ENCODE measurements at places on chromosomes 16 and 17. TPM values are rescaled to one million over a fixed set of nuclear protein-coding genes. Genes with fewer than 3 reads are reported as not detected.

The LASP1 gene
- 108 TPM for polyA plus RNA-seq

The ARMC5 gene
- 19.2 TPM for polyA plus RNA-seq

The KRT40 gene
- not detected for polyA plus RNA-seq

The PPY gene
- polyA plus RNA-seq: not detected

- no peak for DNase-seq
Measured at GRCh38 chr17:61150686-61151299, 248.8 kb upstream of the TBX2 start.

GRCh38 chr17:31649302-31649701, 209.7 kb downstream of the COPRS start:
- DNase-seq: no peak

GRCh38 chr16:90008708-90009145, 10.5 kb downstream of the DBNDD1 start:
- no peak for DNase-seq

- DNase-seq: no peak
Measured at GRCh38 chr17:82435601-82436583, 14.7 kb downstream of the CYBC1 start.

GRCh38 chr16:85676466-85676865, 12.3 kb downstream of the GINS2 start:
- DNase-seq: no peak

- no peak for DNase-seq
Measured at GRCh38 chr17:44581868-44582267, 24.6 kb downstream of the FZD2 start.

DNA sequence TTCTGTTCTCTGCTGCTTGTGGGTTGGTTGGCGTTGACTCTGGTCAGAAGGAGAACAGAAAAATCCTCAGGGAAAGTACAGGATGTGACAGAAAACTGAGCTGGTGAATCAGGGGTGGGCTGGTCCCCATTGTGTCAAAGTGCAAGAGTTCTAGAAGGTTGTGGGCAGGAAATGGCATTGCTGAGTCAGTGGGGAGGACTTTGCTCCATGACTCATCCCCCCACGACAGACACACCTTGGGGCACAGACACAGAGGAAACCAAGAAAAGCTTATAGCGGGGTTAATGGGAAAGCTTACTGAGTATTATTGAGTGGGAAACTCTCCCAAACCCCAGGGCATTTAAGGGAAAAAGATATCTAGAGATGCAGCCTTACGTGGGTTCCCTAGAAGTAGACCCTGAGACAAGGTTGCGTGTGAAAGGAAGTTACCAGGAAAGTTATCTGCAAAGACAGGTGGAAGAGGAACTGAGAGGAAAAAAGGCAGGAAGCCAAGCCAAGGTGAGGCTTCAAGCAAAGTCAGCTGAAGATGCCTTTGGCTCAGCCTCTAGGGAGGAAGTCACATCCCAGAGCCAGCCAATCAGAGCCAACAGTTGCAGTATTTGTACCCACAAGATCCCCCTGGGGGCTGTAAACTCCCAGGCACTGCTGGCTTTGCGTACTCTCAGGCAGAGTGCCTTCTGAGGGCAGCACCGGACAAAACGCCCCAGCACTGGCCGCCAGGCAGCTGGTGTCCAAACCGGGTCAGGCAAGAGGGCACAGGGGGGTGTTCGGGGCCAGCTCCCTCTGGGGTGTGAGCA, 86.4 kb downstream of the FOXL1 start:
- DNase-seq: no peak

DNA sequence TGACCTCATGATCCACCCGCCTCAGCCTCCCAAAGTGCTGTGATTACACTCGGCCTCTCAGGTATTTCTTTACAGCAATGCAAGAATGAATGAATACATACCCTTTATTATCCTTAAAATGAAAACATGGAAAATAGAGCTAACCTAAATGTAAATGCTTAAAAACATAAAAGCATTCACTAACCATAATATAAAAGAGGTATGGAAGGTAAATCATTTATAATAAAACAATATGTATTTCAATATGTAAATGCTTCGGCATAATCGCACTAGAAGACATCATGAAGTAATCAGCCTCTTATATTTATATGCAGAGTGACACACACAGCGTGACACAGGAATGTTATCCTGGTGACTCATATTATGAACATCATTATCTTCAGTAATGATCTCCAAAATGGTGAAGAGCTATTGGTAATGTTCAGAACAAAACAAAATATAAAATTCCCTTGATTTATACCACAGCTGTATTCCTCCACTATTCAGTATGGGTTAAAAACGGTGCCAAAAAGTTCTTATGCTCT, 53.9 kb downstream of the AIPL1 start:
- DNase-seq: no peak

DNA sequence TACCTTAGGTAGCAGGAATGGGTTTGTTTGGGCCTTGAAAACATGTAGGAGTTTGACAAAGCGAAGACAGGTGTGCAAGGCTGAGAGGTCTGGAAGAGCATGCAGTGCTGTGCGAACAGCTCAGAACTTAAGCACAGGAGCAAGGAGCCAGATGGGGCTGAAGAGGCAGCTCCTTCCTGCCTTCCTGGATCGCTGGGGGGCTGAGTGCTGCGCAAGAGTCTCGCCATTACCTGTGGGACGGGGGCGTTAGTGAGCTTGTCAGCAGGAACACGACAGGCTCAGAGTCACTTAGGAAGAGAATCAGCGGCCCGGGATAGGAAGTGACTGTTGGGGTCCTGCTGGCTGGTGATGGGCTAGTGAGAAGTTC, 464 bp upstream of the MRM1 start:
- no peak for DNase-seq

- peak; percentile 90 for DNase-seq
Measured at GRCh38 chr16:84599521-84600202, 18.2 kb downstream of the COTL1 start.

DNA sequence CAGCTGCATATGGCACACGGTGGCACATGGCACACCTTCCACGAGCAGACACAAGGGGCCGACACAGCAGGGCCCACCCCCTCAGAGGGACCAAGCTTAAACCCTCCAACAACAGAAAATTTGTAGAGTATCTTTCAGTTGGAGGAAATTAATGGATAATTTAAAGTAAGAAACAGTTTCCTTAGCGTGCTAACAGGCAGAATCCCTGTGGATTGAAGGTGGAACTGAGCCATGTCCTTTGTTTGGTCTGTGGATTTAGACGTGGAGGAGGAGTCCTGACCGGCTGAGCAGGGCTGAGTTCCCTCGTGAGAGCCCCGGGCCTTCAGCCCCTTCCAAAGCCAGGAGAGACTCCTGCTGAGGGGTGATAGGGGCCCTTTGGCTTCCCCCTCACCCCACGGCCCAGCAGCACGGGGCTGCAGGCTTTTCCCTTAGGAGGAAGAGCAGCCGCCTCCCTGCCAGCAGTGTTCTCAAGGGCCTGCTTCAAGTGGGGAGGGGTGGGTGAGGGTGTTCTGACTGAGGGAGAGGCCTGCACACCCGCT, 1.4 kb upstream of the CYB561 start:
- no peak for DNase-seq

DNA sequence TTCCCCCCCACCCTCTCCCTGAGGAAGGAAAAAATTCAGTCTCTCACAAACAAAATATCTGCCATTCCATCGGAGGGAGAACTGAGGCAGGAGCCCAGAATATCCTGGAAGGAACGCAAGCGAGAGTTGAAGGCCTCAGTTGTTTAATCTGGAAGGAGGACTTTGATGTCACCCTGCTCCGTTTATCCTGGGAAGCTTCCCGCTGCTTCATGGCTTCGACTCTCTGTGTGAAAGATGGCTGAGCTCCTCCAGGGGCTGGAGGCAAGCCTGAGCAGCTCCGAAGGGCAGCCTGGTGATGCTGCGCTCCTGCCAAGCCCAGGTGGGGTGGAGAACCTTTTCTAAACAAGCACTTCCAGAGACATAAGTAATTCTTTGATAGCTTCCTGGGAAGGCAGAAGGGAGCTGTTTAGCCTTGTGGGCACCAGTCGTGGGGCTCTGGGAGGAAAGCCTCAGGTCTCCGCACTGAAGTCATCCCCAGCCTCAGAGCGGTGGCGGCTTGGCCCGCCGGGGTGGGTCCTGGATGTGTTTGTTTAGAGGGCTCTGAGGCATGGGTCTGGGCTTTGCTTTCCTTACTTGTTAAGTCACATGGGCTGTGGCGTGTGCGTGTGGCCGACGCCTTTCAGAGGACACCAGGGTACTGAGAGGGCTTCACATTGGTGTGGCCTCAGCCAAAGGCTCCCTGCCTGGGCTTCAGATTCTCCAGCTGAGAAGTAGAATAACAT, 7.9 kb downstream of the NKD1 start:
- no peak for DNase-seq

DNA sequence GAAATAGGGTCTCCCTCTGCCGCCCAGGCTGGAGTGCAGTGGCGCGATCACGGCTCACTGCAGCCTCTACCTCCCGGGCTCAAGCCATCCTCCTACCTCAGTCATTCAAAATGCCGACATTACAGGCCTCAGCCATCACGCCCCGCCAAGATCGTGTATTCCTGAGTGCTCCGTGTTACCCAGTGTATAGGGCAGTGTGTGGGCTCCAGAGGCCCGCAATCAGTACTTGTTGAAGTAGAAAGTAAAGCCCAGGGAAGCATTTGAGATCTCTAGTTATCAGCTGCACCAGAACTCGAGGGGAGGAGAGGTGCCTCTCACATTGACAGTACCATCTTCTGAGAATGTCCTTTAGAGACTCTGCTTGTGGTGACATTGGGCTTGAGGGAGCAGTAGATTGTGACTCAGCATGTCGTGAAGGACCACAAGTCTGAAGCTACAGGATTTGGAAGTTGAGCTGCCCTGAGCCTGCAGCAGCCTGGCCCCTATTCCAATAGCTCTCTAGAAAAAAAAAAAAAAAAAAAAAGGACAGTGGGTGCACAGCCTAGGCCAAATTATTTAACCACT, 1.1 kb upstream of the PRPSAP1 start:
- no peak for DNase-seq

DNA sequence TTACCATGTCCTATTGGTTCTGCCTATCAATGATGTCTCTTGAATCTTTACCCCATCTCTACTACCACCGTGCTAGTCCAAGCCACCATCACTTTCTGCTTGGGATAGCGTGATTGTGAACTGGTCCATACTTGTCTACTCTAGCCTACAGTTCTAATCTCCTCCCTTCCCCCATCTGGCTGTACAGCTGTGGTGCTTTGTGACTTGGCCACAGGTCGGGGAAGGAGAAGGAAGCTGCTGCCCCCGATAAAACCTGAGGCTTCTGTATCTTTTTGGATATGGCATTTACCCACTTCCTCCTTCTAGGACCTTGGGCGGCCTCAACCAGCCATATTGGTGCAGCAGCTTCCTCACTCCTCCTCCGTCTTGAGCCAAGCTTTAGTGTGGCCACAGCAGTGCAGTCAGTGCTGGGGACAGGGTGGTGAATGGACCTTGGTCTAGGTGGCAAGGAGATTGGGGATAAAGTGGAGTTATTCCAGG, 314 bp upstream of the ITGA2B start:
- no peak for DNase-seq

DNA sequence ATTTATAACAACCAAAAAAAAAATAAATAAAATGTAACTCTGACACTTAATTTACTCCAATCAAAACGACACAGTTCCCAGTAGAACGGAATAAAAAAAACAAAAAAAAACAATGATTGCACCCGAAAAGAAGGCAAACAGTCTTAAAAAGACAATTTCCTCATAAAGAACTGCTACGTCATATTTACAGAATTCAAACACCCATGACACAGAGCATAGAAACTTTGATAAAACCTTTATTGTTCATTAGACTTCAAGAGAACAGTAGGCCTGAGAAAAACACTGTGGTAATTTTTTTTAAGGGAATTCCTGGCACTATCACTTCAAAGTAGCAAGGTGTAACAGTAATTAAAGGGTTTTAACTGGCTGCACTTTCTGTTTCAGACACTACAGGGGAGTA, 26.1 kb downstream of the FAM222B start:
- DNase-seq: no peak

- no peak for DNase-seq
Measured at GRCh38 chr17:7882629-7883028, 6.0 kb upstream of the CHD3 start.

DNA sequence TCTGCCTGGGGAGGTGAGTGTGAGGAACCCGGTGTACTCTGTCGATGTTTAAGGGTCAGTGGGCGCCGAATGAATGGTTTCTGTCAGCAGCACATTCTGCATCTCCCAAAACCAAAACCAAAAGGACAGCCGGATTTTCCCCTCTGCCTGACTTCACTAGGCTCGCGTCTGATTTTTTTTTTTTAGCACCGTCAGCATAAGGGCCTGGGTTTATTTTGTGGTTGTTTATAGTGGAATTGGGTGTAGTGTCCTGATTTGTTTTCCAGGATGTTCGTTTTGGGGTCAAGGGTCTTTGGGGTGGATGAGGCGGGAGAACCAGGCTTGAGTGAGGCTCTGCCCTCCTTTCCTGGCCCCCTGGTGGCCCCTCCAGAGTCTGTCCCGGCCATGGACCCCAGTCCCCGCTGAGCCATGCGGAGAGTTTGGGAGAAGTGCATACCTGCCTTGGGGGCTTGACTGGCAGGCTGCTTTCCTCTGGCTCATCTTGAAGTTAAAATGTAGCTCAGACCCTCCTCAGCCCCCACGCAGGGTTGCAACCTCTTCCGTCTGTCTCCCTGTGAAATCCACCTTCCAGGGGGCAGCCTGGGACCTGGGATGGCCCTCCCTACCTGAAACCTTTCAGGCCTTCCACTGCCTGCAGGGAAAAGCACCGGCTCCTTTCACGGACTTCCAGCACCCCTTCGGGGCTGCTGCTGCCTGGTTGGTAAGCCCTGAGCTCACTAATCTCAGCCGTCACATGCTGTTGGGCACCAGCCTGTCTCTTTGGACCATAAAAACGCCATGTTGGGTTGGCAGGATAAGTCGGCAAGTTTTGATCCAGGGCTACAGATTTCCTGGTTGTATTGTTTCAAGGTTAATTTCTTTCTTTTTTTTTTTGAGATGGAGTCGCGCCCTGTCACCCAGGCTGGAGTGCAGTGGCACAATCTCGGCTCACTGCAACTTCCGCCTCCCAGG, 60.2 kb downstream of the JPH3 start:
- DNase-seq: no peak

DNA sequence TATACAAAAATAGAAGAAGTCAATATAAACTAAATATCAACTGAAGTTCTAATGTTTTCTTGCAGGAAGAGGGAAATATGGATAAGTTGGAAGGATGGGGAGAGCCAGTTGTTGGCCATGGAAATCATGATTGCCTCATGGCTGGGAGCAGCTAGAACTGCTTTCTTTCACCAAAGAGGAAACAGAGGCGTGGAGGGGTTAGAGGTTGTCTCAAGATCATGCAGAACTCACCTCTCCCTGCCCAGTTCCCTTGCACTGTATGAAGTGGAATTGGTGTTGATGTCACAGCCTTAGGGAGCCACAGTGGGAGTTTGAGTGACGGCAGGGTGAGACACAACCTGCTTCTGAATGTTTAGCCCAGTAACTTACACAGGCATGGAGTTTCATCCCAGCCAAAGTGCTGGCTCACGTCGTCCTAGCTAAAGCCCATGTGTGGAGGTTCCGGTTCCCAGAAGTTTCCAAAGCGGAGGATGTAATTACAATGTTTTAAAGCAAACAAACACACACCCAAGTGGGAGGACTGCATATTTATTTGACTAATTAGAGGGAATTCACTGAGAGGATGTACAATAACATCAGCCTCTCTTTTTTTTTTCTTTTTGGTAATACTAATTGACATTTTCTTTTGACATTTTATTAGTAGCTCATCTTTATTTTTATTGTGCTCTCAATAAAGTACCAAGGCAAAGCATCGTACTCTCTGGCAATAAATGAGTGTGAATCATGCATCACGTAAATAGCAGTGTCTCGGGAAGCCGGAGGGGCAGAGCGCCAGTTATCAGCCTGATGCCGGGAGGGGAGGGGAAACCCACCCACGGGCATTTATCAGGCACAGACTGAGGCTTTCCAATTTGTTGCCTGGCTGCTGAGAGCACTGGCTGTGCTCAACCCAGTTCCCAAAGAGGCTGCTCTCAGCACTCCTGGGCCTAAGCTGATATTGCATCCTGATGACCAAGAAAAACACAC, 118.7 kb upstream of the CDH5 start:
- DNase-seq: peak; percentile 47
